Sciatic nerve (tissue), 2 donors: ENCODE measurements at places on chromosomes 1 and 21. TPM values are rescaled to one million over a fixed set of nuclear protein-coding genes. Genes with fewer than 3 reads are reported as not detected.

Gene GJB5
- 0.36 TPM for total RNA-seq

Gene PRAMEF4
- total RNA-seq, result not detected

Gene ATP1A4
- total RNA-seq, result 1.2 TPM

Gene PLPPR4
- 6.6 TPM for total RNA-seq

Gene OR2M3
- total RNA-seq, result 0.04 TPM

Gene PRAMEF18
- not detected for total RNA-seq

Gene MEX3A
- 1.2 TPM for total RNA-seq

Gene ORC1
- total RNA-seq, result 0.45 TPM
